Inflammatory macrophage treated with lipopolysaccharide for 4 hours (primary cell): ENCODE measurements at places on chromosomes 7 and 10.

GRCh38 chr10:115093286-115093775, at the start of gene ATRNL1:
TSS of gene ATRNL1 (plus strand) at chr10:115093365. CDS start at chr10:115093751, 386 bp downstream.
- no peak for DNase-seq

- peak; percentile 32 for DNase-seq
Measured at GRCh38 chr7:45446195-45446944, 127.8 kb upstream of the ADCY1 start.

DNA sequence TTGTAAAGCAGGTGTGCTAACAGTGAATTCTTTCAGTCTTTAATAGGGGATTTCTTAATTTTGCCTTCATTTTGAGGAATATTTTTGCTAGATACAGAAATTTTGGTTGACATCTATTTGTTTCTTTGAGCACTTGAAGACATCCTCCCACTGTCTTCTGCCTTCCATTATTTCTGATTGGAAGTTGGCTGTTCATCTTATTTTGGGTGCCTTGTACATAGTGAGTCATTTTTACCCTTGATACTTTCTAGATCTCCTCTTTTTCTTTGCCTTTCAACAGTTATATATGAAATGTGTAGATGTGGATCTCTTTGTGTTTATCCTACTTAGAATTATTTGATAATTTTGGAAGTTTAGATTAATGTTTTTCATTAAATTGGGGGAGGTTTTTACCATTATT, 631.0 kb downstream of the AUTS2 start:
- DNase-seq, result no peak

DNA sequence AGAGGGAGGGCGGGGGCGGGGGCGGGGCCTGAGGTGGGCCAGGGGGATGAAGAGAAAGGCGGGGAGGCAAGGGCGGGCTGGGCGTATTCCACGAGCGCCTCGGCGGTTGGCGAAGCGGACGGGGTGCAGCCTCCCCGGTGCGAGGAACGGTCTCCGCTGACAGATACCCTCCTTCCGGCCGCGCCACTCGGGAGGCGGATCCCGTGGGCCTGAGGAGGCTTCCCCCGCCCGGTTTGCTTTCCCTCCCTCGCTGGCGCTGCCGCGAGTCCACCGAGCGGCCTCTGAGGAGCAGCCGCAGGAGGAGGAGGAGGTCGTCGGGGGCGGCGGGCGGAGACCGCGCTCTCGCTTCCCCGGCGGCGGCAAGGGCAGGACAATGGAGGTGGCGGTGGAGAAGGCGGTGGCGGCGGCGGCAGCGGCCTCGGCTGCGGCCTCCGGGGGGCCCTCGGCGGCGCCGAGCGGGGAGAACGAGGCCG, at the start of gene TRIM24:
TRIM24 (plus strand) TSS at position 84 of the 473 bp plus-strand sequence; CDS start at position 374, 290 bp downstream.
- DNase-seq, result no peak

DNA sequence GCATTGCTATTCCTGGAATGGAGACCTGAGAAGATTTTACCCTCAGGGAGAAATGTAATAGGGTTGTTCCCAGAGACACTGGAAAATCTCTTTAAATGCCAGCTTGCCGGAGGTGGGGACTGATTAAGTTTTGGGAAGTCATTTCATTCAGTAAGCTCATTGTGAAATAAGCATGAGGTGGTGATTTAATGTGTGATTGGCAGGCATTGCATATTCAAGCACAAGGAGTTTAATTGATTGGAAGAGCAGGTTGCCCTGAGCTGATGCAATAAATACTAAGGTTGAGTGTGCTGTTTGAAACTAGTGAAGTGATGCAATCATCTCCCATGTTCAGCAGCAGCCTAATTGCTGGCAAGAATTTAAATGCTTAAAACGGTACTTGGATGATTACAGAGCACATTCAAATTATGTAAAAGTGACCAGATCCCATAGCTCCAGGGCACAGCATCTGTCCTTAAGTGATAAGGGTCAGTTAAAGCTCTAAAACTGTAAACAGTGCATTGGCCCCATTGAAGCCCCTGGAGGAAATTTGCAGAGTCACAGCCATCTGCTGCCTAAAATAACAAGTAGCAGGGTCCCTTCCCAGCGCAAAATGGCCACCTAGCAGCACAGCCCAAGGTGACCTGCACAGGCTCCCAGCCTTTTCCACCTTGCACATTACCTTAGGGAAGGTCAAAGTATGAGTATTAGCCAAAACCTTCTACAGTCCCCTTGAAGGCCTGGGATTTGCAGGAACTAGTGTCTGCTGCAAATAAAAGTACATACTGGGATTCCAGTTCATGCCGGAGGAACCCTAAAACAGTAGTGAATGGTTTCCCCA, 92.1 kb downstream of the CCDC71L start:
- peak; percentile 76 for DNase-seq

GRCh38 chr7:3393862-3394261, 92.8 kb downstream of the SDK1 start:
- DNase-seq, result no peak

GRCh38 chr10:88557658-88558057, 25.5 kb downstream of the RNLS start:
- DNase-seq, result no peak

DNA sequence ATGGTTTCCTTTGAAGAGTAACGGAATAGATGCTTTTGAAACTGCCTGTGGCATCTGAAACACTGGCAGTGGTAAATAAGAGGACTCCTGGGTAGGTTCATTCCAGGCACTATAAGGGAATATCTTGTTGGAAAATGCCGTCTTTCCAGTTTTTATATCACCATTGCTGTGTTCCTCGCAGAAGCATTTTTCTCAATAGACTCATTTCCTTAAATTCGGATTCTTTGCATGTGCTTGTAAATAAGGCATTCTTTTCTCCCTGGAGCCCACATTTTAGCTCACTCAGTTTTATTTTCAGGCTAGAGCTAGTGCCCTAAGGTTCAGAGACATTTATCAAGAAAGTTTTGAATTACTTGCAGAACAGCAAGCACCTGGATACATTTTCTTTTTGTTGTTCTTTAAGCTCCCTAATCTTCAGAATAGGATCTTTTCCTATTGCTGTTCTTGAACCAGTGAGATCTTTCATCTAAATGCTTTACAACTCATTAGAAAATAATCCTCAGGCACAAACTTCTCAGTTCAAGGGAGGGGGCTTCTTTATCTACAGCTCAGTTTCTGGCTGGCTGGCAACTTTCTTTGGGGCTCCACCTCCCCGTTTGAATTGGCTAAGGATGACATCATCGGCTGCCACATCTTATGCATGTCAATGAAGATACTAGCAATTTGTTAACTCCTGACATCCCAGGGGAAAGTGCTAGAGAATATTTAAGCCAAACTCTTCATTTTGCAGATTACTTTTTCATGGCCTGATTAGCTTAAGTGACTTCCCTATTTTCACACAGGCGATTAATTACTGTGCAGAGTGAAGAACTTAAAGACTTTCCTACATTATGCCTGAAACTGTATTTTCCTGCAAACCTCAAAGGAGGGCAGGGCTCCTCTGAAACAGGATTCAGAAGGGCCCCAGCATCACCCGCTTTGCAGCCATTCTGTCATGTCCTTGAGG, 133.7 kb upstream of the RSU1 start:
- DNase-seq, result peak; percentile 16

- DNase-seq, result no peak
Measured at GRCh38 chr7:157377436-157378124, 40.8 kb downstream of the DNAJB6 start.

DNA sequence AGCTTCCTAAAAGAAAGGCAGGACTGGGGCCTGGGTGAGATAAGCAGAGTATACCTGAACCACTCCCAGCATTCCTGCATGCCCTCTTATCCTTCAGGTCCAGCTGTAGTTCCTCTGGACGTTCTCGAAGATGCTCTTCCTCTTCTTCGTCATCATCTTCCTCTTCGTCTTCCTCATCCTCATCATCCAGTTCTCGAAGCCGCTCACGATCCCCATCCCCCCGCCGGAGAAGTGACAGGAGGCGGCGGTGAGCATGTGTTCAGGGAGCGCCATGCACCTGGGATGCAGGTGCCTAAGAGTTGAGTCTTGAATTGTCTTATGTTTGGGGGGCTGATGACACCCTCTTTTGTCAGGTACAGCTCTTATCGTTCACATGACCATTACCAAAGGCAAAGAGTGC, 3.9 kb upstream of the NOLC1 start:
- no peak for DNase-seq

- DNase-seq, result no peak
Measured at GRCh38 chr7:95327356-95327755, 3.0 kb upstream of the PON1 start.

- DNase-seq, result peak; percentile 55
Measured at GRCh38 chr7:108012499-108013430, 9.8 kb upstream of the LAMB1 start.

DNA sequence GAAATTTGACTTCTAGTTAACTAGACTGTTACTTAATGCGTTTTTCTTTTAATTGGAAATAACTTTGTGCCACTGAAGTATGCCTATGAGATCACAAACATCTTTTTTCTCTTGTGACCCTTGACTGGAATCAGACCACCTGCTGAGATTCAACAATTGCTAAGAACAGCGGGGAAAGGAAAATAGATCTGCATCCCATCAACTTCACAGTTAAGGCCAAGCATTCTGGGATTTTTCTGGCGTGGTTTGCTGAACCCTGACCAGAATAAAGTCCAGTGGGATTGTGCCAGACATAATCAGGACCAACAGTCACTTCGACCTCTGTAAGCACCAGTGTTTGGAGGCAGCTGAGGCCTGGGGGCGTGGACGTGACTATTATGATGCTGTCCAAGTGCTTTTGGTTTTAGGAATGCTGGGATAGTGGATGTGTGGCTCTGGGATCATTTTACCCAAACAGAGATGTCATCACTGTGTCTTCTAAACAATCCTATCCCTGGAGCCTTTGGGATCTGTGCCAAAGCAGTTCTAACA, 373.3 kb upstream of the PRKCQ start:
- DNase-seq, result no peak

DNA sequence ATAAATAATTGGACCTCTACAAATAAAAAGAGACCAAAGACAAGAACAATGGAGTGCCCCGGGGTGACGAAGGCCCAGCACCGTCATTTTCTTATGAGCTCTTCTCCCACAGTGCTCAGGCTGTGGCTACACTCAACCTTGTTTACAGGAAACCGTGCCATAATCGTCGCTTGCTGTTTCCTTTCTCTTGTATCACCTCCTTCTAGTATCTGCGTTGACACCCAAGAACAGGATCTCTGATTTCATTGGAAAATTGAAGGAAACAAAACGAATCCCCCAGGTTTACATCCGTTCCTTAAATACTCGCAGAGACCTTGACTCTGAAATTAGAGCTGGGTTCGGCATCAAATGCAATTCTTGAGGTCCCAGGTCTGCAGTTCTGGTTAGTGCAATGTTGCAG, 1.7 kb upstream of the IGFBP3 start:
- no peak for DNase-seq

GRCh38 chr10:23441251-23441650, 2.4 kb downstream of the OTUD1 start:
- no peak for DNase-seq

- no peak for DNase-seq
Measured at GRCh38 chr7:86953653-86954336, 105.7 kb downstream of the ELAPOR2 start.

DNA sequence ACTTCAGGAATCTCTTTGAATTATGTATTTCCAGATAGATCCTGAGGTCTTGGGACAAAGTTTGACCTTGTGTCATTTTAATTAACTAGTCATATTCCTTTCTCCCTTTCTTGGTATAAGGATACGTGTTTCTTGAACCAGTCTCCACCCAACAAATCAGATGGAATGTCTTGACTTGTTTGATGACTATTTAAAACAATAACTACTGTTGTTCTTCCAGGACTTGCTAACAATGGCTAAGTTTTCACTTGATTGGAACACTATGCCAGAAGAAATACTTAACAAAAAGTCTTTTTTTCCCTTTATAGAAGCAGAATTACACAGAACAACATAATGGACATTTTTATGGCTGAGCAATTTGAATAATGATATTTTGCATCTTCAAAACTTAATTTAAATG, 43.0 kb upstream of the WIPF3 start:
- DNase-seq, result no peak

DNA sequence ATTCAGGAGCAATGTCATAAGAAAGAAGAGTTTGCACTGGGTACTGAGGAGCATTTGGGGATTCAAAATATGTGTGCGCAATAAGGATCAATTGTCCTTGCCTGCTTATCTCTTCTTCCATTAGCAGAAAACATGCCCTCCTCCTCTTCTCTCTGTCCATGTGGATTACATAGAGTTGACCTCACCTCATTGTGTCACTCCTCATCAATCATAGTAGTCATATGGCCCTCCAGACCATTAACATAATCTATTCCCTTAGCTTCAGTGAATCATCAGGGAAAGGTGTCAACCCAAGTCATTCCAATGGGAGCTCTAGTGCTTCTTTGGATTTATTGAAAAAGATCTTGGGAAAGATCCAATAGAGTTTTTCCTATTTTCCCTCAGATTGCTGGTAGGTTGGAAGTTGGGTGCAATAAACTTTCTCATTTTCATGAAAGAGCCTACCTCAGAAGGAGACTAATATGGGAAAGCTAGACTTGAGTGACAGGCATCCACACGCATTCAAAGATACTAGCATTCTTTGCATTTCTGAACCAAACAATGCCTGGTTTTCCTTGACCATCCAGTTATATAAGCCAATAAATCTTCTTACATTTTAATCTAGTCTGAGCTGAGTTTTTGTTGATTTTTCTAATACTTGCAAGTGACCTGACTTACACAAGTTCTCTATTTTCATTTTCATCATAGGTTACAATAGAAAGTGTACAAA, 71.5 kb upstream of the FAM13C start:
- no peak for DNase-seq

DNA sequence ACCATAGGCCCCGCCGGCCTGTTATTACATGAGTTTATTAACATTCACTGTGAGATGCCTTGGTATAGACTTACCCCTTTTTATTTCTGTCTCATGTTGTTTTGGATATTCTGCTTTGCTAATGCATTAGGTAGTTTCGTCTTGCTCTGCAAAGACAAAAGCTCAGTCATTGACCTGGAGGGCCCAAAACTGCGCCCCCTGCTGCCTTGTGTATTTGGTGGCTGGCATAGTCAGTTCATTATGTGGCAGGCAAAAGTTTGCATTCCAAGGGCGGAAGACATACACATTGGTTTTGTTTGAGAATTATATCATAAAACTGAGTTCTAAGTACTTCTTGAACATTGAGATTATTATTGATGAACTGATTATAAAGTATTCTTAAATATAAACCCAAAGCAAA, 372.5 kb downstream of the SDK1 start:
- no peak for DNase-seq

GRCh38 chr7:940599-941408, 13.7 kb downstream of the ADAP1 start:
- peak; percentile 93 for DNase-seq

DNA sequence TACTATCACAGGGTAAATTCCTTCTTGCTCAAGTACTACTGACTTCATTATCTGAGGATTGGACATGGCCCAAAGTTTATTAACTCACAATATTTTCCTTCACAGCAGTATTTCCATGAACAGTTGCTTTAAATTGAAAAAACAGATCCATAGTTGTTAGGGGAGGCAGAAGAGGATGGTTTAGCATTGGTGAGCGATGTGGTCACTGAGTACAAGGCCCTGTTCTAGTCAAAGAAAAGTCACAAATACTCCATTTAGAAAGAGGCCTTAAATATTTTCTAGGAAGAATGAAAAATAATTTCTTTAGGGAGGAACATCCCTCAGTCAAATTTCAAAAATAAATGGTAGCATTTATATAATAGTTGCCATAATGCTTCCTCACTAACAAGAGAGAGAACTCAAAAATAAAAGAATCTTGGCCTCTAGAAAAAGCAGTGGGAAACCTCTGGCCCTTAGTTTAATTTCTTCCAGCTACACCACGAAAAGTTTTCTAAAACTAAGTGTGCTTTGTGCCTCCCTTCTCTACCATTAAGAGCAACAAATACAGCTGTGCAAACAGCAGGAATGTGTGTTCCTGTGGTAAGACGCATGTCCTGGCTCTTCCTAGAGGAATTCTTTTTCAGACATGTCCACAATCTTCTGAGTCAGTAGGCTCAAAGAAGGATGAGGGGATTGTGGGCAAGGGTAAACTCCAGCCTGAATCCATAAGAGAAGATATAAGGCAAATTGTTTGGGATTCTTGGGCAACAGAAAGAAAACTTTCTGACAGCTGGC, 105.7 kb downstream of the HOXA1 start:
- no peak for DNase-seq
